Vagina (tissue), 2 donors: ENCODE measurements at places on chromosomes 7 and 10. TPM values are rescaled to one million over a fixed set of nuclear protein-coding genes. Genes with fewer than 3 reads are reported as not detected.

GRCh38 chr10:120609006-120609405, 152.0 kb downstream of the PLPP4 start:
- no peak for DNase-seq

DNA sequence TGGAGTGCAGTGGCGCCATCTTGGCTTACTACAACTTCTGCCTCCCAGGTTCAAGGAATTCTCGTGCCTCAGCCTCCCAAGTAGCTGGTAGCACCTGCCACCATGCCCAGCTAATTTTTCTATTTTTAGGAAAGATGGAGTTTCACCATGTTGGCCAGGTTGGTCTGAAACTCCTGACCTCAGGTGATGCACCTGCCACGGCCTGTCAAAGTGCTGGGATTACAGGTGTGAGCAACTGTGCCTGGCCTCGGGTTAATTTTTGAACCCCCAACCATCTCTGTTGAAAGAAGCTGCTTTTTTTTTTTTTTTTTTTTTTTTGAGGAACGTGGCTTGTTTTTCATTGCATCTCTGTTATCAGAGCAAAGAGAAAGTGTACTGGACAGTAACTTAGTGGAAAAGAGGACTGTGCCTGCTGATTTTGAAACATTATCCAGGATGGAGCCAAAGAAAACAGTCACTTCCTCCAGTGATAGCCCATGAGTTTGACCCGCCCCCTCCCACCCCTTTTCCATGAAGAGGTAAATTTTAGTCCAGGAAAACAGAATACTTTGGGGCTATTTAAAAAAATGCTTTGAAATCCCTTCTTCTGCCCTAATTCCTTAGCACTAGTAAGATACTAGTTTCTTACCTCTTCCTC, 38.3 kb downstream of the WBP1L start:
- no peak for DNase-seq

The ANXA7 gene
- 90.1 TPM for total RNA-seq

DNA sequence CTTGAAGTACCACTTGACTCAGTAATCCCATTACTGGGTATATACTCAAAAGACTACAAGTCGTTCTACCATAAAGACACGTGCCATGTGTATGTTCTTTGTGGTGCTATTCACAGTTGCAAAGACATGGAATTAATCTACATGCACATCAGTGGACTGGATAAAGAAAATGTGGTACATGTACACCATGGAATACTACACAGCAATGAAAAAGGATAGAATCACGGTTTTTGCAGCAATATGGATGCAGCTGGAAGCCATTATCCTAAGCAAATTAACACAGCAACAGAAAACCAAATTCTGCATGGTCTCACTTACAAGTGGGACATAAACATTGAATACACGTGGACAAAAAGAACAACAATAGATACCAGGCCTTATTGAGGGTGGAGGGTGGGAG, 583.4 kb upstream of the CELF2 start:
- no peak for DNase-seq

- DNase-seq: peak; percentile 92
Measured at GRCh38 chr10:73998929-73999691, 1.2 kb downstream of the VCL start.

The C10orf53 gene
- total RNA-seq: not detected

The SUN3 gene
- not detected for total RNA-seq
